ENCODE measurements at places on chromosomes 3 and 15. TPM values are rescaled to one million over a fixed set of nuclear protein-coding genes. Genes with fewer than 3 reads are reported as not detected.

- DNase-seq: no peak
Measured at GRCh38 chr3:79847928-79848327, 80.1 kb upstream of the ROBO1 start.

DNA sequence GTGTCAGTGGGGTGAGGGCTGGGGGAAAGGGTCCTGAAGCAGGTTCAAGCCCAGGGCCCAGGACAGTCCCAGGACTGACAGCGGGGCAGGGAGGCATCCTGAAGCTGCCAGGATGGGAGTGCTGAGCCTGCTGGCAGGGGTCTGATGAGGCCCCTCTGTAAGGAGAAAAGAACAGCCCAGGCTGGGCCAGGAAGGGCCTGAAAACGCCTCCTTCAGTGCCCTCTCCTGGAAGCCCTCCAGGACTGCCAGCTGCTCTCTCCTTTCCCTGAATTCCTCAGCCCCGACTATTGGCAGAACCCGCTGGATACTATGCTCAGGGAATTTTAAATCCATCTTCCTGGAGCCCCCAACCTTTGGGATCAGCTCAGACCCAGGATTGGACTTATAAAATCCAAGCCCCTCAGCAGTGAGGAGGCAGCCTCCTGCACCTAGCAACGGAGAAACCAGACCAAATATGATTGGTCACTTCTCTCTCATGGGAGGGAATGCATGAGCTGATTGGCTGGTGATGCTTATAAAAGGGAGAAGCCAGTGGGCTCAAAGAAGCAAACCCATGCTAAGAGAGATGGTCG lies 203.5 kb upstream of the LINGO1 start:
- no peak for DNase-seq

DNA sequence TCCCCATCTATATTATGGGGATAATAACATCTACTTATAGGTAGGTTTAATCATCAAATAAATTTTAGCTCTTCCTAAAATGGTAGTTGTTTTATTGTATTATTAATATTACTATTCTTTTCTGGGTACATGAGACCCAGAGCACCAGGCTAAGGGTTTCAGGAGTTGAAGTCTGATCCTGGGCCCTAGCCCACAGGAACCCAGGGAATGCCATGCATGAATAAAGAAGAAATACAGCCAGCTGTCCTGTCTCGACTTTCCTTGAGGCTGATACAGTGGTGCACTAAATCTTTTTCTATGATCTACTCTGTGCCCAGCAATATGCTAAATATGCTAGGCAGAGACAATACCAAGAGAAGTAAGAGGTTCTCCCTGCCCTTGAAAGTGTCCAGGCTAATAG lies 72.1 kb upstream of the ATP2C1 start:
- no peak for DNase-seq

GRCh38 chr3:8307545-8308110 lies 194.0 kb upstream of the LMCD1 start:
- no peak for DNase-seq

- peak; percentile 29 for DNase-seq
Measured at GRCh38 chr15:88331291-88331690, 74.8 kb upstream of the NTRK3 start.

GRCh38 chr3:152549263-152549662 lies 280.5 kb downstream of the MBNL1 start:
- no peak for DNase-seq

DNA sequence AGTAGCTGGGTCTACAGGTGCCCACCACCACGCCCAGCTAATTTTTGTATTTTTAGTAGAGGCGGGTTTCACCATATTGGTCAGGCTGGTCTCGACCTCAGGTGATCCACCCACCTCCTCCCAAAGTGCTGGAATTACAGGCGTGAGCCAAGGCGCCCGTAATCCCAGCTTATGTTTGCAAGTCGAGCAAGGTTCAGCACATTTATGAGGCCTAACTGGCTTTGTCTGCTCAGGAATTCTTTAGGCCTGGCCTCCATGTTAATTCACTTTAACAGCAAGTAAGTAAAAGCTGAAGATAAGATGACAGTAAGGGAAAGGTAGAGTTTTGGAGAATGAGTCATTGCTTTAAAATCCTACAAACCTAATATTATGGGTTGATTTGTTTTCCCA lies 24.6 kb downstream of the SIDT1 start:
- peak; percentile 59 for DNase-seq

- no peak for DNase-seq
Measured at GRCh38 chr3:195908694-195909581, 587 bp upstream of the TNK2 start.

DNA sequence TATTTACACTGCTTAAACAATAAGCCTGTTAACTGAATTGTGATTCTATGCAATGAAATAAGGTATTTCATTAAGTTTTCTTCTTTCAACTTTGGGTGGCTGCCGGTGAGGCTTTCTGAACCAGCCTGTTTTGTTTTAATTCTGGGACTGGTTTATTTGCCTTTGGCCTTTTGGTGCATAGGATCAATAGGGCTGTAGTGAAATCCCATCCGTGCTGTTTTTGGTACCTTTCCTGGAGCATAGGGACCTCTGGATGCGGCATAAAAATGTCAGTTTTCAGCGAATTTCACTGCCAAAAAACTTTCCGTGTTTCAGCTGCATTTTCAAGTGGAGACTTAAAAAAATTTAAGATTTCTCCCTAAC lies 514 bp downstream of the PLS1 start:
- DNase-seq: no peak

DNA sequence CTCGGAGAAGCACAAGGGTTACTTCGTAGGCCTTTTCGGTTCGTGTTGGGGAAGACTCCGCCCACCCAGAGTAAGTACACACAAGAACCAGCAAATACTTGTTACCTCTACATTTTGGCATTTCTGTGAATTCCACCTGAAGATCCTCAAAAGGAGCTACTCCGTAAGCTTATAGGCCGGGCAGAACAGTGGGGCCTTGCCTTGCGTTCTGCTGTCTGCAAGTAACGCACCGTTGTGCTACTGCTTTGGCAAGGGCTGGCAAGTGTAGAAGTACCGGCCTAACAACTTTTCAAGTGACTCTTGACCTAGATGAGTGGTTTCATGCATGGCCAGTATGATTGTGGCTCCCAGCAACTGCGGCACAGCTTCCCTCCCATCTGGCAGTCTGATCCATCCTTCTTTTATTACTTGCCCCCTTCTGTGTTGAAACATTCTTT lies 6.4 kb upstream of the DNAAF4 start:
- no peak for DNase-seq

- no peak for DNase-seq
Measured at GRCh38 chr3:157113832-157114505, 46.0 kb downstream of the CCNL1 start.

GRCh38 chr15:36278219-36278618 lies 301.2 kb upstream of the CDIN1 start:
- no peak for DNase-seq

- DNase-seq: no peak
Measured at GRCh38 chr15:86055688-86056087, 24.0 kb upstream of the AGBL1 start.

GRCh38 chr3:182913889-182914288 lies 66.4 kb downstream of the DCUN1D1 start:
- DNase-seq: no peak

- DNase-seq: peak; percentile 98
Measured at GRCh38 chr15:75335705-75336355, at the start of gene COMMD4. Gene COMMD4, plus strand, starts transcription at chr15:75336063. Its CDS starts 27 bp downstream, at chr15:75336090.

DNA sequence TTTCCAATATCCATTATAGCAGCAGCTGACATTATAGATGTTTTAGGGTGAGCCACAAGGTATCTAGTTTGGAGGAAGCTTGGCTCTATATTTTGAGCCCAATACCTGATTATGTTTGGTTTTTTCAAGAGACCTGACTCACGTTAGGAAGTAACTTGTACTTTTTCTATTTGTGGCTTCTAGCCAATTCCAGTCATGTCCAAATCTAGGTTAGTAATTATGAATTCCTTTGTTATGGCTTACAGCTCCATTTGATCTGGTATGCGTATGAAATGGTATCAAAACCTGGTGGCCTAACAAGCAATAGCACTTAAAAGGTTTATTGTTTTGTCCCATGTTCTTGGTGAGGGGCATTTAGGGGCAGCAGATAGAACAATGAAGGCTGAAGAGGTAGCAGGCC lies 115.9 kb downstream of the TOP2B start:
- DNase-seq: no peak

The RAB6B gene
- 8.3 TPM for total RNA-seq

The WDR72 gene
- total RNA-seq: 1.2 TPM

The LYZL4 gene
- not detected for total RNA-seq

The CCDC54 gene
- total RNA-seq: not detected

The GPR62 gene
- total RNA-seq: not detected

The GOLGA6L4 gene
- total RNA-seq: 1.6 TPM

The RGMA gene
- 12.9 TPM for total RNA-seq

The SH3GL3 gene
- not detected for total RNA-seq

The ST6GAL1 gene
- 62.6 TPM for total RNA-seq

The PIAS1 gene
- total RNA-seq: 35.5 TPM

The CSPG5 gene
- total RNA-seq: 0.47 TPM

The TTLL13 gene
- 0.47 TPM for total RNA-seq

The CTDSPL2 gene
- total RNA-seq: 30.1 TPM

The RASGRF1 gene
- 0.18 TPM for total RNA-seq

The LSAMP gene
- 0.89 TPM for total RNA-seq

Data from left colon (tissue), 2 donors.